NCI-H1092 (cell line): ENCODE measurements at places on chromosomes 2 and 18.

GRCh38 chr2:241422350-241422749 is 66.3 kb downstream of the FARP2 start:
- DNase-seq, result no peak

GRCh38 chr2:169036736-169037440 is 5.8 kb upstream of the ABCB11 start:
- DNase-seq, result no peak

GRCh38 chr18:23958036-23958435 is 56.5 kb upstream of the TTC39C start:
- DNase-seq, result peak; percentile 81

DNA sequence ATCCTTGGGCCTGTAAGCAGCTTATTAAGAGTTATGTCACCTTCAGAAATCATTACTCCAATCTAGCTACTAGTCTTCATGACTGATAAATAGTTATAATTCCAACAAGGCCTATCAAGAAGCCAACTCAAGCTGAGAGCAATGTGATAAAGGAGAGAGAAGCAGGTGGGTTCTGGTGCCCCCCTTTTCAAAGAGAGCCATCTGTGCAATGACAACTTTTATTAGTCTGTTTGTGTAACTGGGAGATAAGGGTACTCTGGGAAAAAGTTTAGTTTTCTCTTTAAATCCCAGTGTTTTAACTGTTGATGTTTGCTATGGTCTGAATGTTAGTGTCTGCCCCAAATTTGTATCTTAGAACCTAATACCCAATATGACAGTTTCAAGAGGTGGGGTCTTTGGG is 60.6 kb downstream of the CCDC93 start:
- DNase-seq, result no peak

- no peak for DNase-seq
These were observed 382.7 kb upstream of the SALL3 start for GRCh38 chr18:78596794-78597345.

GRCh38 chr18:62368100-62368499 is 43.0 kb downstream of the TNFRSF11A start:
- no peak for DNase-seq

DNA sequence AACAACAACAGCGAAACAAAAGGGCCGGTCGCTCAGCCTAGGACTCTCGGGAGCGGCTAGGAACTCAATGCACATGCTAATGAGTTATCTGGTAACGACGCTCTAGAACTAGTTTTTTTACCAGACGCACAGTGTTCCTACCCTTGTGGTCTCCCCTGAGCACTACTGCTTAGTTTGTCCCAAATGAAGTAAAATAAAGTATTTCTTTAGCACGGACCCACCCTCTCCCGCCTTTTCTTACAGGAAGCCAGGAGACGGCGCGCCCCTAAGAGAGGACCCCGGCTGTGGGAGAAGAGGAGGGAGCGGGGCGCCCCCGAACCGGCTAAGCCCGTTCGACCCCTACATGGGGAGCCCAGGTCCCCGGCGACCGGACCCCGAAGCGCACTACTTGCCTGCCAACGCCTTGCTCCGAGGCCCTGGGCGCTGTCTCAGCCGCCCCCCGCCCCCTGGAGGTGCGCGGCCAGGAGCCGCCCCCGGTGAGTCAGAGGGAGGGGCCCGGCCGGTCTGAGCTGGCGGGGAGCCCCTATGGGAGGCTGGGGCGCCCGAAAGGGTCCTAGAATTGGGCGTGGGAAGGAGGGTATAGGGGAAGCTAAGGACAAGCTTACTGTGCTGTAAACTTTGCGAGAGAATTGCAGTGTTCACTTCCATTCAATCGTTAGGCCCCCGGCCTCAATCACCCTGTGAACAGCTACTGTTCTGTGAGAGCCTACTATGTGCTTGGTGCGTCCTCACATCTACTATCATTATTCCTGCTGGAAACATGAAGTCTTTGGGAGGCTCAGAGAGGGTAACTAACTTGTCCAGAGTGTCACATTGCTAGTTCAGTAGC is 3.6 kb upstream of the CAPG start:
- no peak for DNase-seq

- DNase-seq, result no peak
These were observed 52.1 kb upstream of the ITGA6 start for GRCh38 chr2:172375251-172375650.

DNA sequence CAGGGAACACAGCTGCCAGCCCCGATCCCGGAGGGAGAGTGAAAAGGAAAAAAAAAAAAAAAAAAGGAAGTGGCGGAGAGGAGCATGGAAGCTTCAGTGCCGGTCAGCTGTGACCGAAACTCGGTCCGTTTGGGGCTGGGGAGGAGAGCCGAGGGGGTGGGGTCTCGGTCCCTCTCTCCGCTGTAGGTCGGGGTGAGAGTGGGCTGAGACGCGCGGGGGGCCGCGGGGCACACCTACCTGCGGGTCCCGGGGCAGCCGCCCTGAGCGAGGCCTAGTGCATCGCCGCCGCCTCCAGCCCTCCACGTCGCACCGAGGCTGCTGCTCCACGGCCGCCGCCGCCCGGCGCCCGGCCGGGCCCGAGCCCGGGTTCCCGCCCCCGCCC is 536 bp downstream of the VPS54 start:
- peak; percentile 30 for DNase-seq

- DNase-seq, result no peak
These were observed 33.0 kb upstream of the CCDC150 start for GRCh38 chr2:196606516-196606915.

- peak; percentile 6 for DNase-seq
These were observed 17.9 kb downstream of the RAB12 start for GRCh38 chr18:8627107-8627472.

DNA sequence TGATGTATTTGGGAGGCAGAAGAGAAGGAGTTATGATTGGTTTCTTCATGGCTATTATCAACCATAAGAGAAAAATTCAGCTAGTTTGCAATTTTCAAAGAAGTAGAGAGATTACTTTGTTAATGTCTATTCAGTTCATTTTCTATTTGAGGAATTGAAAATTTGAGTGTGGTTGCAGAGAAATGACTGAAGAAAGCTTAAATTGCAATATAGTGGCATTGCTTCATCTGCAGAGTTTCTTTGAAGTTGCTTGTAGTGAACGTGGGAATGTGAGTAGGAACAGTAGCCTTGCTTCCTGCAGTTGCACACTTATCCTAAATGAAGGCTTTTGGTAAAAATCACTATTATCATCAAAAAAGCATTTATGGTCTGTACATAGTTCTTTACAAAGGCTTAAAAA is 14.7 kb upstream of the CYRIA start:
- no peak for DNase-seq

DNA sequence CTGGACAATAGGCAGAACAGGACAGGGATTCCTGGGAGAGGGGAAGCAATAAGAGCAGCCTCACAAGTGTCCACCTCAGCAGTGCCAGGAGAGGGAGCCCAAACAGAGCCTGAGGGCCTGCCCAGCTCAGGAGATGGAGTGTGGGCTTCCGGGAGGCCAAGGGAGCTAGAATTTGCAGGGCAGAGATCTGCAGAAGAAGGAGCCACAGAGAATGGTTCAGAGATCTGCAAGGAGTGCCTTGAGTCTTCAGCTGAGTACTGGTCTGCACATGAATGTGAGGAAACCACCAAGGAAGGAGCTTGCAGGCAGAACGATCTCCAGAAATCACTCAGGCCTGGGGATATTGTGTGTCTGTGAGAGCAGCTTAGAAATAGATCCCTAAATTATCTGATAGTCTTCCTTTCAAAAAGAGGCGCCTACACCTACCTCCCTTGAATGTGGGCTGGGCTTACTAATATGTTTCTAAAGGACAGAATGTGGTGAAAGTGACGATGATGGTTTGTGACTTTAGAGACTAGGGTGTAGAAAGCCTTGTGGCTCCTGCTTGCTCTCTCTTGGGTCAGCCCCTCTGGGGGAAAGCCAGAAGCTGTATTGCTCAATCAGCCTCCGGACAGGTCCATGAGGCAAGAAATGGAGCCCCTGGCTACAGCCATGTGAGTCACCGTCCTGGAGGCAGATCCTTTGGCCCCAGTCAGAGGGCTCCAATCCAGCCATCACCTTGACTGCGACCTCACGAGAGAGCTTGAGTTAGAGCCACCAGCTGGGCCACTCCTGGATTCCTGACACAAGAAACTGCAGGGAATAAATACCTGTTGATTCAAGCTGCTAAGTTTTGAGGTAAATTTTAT is 7.6 kb upstream of the LPIN1 start:
- DNase-seq, result peak; percentile 16

GRCh38 chr2:218255446-218255845 is 5.4 kb upstream of the GPBAR1 start:
- DNase-seq, result no peak

GRCh38 chr2:108612514-108613183 is 78.4 kb downstream of the LIMS1 start:
- DNase-seq, result no peak

- DNase-seq, result no peak
These were observed 182.6 kb downstream of the BCL11A start for GRCh38 chr2:60370814-60371213.

DNA sequence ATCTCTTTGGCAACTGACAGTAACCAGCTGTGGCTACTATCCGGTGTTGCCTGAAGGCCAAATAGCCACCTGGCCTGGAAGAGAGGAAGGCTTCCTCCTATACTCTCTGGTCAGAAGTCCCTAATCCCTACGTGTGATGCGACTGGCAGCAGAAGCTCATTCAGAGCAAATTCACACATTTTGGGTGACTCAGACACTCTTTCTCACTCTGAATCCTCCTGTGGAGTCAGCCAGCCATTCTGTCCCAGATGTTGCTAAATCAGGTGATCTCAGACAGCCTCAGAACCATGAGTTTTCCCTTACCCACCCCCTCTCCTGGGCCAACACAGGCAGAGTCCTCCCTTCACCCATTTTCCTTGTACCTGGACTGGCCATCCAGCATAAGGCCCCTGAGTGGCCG is 34.7 kb downstream of the CFAP53 start:
- no peak for DNase-seq

- DNase-seq, result no peak
These were observed 458.7 kb upstream of the ID2 start for GRCh38 chr2:8222979-8223694.

DNA sequence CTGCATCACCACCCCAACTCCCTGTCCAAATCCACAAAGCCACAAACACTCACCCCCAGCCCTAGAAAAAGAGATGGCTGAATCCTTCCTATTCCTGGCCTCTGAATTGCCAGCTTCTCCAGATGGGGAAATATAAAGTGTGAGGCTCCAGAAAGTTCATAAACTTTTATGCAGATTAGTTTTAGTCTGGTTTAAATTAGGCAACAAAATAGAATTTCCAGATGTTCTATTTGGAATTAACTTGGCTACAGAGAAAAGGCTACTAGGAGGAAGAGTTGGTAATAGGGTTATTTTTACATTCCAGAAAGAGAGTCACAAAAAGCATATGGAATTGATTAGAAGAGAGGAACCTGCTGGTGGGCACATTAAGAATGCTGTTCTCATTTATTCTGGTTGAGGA is 56.0 kb downstream of the EN1 start:
- DNase-seq, result no peak

GRCh38 chr2:73728043-73728442 is 9.1 kb downstream of the TPRKB start:
- no peak for DNase-seq

- no peak for DNase-seq
These were observed 676 bp downstream of the HOXD11 start for GRCh38 chr2:176107731-176108181.

DNA sequence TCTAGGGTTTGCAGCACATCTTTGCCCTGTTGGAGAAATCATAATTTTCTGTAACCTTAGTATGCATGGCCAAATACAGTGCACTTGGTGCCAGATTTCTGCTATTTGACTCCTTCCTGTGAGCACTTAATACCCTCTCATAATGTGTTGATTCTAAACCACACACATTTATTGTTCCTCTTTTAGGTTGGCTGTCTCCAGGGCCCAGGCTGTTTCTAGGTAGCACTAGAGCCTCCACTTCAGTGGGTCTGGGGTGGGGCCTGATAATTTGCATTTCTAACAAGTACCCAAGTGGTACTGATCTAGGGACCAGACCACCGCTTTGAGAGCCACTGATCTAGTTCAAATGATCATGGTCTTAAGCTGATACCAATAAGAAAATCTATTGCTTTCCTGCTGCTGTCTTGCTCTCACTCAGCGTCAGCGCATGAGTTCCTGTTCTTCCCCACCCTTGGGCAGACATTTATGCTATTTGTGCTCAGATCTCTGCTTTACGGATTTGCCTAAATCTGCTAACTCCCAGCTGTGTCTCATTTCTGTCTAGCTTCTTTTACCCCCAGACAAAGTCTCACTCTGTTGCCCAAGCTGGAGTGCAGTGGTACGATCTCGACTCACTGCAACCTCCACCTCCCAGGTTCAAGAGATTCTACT is 7.4 kb downstream of the PTRHD1 start:
- DNase-seq, result peak; percentile 62

GRCh38 chr18:24992491-24992890 is 359.5 kb downstream of the ZNF521 start:
- no peak for DNase-seq

GRCh38 chr2:241111440-241111805 is 9.3 kb upstream of the MTERF4 start:
- DNase-seq, result no peak
